ENCODE measurements at places on chromosomes 1 and 21.

GRCh38 chr1:18927654-18928272, 25.4 kb upstream of the ALDH4A1 start:
- DNase-seq, result no peak

DNA sequence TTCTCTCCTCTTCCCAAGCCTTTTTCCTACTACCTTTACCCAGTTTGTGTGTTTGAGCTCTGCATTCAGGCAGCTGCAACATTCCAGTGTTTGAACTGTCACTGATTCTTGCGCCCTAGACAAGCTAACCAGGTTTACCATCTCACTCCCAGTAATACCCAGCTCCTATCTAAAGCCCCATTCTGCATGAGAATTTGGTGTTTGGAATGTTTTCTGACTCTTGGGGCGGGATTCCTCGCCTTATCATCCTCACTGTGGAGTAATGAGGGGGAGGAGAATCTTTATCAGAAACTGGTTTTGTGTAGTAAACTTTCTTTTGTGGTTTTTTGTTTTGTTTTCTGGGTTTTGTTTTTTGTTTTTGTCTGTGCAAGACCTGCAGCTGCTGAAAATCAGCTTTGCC, 36.5 kb downstream of the NCF2 start:
- DNase-seq, result no peak

- no peak for DNase-seq
Observed at GRCh38 chr1:200880212-200880611, 7.4 kb downstream of the GPR25 start.

- no peak for DNase-seq
Observed at GRCh38 chr1:197355248-197355995, 87.4 kb downstream of the CRB1 start.

GRCh38 chr1:1044455-1045078, 24.6 kb downstream of the AGRN start:
- DNase-seq, result no peak

- no peak for DNase-seq
Observed at GRCh38 chr1:19534281-19534680, 48.9 kb upstream of the CAPZB start.

GRCh38 chr1:161172349-161172748, 5.0 kb downstream of the B4GALT3 start:
- no peak for DNase-seq

DNA sequence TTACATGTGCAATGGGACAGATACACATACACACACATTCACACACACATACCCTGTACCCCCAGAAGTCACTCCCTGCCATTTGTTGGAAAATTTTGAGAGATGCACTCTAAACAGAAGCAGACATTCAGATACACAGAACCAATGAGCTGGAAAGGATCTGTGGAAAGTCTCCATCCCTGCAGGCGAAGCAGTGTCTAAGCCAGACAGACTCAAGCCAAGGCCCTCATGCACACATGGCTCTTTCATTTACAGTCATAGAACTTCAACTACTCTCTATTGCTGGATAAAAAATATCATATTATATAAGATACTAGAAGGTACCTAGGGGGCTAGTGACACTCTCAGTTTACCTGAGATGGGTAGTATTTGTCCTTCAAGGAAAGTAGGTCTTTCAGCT, 7.3 kb upstream of the SEC16B start:
- DNase-seq, result no peak

- DNase-seq, result no peak
Observed at GRCh38 chr1:20699558-20699957, 18.2 kb downstream of the KIF17 start.

DNA sequence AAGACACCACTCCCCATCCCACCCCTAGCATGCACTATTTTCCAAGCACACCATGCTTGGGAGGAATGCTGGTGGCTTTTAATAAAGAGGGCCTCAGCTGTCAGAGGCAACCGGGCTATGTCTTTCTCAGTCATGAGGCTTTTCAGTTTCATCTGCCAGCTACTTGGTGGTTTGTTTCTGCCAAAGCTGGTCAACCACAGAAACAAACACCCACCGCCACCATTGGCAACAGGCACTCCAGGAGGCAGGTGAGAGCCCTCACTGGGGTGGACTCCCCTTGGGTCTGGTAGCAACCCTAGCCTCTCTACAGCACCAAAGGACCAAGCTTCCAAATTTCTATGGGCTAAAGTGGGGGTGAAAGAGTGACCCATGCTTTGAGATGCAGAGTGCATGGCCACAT, 54.3 kb upstream of the CD1D start:
- DNase-seq, result no peak

GRCh38 chr1:94746635-94747525, 73.3 kb upstream of the SLC44A3 start:
- no peak for DNase-seq

DNA sequence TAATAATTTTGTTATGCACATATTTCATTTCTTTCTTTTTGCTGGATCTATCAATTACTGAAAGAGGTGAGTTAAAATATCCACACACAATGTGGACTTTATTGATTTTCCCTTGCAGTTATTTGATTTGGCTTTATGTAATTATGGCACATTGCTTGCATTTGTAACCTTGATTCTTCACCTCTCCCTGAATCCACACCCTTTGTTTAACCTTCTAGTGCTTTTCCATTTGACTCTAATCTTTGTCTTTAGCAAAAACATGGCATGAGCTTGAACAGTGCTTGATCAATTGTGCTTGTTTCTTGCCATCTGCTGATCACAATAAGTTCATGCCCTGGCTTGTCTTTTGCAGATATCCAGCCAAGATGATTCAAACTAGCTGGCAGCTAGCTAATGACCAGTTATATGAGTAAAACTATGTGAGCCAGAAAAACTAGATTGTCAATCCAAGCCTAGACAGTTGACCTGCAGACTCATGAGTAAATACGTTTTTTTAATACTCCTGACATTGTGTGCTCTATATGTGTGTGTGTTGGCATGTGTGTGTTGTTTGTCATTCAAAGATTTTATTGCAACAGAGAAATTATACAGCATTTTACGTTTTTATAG, 899.2 kb downstream of the NCAM2 start:
- no peak for DNase-seq

DNA sequence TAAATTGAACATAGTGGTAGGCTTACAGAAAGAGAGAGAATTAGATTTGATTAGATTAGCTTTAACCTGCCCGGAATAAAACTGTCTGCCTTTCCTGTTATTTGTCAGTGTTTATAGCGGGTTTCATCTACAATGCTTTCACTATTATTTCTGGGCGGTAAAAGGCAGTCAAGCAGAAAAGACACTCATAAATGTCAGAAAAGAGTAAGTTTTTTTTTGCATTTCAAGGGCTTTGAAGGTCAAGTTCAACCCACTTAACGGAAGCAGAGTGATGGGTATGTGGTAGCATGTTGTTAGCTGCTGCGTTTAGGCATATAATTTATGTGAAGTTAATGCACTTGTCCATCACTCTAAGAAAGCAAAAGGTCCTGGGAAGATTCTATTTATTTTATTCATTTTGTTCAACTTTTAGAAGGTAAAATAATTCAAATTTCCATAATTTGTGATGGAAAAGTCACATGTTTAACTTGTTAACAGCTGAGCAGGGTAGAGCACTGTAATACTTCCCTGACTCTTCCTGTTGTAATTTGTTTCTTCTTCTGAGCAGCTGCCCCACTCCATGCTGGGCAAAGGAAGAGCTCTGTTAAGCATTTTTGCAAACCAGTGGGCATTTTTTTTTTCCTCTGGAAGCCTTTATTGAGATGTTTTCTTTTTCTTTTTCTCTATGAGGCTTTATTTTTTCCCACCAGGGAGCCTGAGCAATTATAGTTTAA, 220.1 kb downstream of the ST6GALNAC3 start:
- no peak for DNase-seq

DNA sequence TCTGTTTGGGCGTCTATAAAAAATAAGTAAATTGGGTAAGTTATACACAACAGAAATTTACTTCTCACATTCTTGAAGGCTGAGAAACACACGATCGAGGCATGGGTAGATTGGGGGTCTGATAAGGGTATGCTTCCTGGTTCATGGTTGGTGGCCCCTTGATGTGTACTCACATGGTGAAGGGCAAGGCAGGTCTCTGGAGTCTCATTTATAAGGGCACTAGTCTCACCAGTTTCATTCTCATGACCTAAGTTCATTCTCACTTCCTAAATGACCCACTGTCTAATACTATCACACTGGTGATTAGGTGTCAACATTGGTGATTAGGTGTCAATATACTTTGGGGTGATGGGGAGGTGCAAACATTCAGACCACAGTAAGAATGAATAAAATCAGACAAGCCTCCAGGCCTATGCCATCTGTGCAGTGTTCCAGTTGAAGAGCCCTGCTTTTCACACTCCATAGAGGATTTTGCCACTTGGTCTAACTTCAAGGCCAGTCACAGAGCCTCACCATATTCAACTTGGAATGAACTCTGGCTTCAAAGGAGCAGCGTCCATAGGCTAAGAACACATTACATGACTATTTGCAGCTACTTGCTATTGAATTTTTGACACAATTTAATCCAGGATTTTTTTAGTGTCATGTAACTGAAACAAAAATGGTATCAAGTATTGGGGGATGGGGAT, 2.5 kb upstream of the GBP4 start:
- no peak for DNase-seq

DNA sequence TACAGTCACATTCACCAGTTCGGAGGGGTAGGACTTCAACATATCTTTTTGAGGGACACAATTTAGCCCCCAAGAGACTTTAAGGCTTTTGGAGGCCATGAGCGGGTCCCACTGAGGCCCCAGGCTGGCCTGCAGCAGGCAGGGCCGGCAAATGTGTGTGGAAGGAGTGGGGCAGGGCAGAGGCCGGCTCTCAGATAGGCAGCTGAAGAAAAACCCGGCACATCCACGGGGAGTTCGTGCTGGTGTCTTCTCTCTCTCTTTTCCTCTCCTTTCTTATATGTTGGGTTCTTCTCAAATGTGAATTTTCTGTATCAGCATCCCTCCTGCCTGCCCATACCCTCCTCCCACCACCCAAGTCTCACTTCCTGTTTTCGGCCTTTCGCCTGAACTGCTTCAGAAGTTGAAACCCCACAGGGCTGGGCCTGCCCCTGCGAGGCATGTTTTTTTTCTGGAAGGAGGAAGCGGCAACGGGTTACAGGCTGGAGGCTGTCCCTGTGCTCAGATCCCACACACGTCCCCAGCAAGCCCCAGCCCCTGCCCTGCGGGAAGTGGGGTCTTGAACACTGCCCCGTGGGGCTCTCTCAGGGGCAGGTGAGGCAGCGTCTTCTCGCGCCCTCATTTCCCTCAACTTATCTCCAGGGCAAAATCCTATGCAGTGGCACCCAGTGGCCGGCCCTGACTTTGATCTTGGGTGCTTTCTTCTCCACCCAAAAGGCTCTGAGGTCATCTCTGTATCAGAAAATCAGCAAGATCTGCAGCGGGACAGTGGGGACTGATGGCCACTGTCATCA, 9.7 kb upstream of the UMODL1 start:
- DNase-seq, result no peak

DNA sequence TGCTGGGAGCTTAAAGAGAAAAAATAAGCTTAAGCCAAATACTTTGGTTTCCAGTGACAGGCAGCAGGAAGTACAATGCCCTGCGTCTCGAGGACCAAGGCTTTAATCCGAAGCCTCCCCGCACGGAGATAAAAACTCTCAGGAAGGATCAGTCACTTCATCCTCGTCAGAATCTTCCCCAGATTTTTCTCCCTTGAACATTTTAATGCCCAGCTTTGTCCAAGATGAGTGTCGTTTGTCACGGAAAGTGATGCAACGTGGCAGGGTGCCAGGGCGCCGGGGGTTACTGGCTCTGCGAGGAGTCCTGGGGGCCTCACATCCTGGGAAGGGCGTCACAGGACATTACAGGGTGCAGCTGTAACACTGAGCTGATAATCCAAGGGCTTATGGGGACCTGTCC, 25.2 kb upstream of the PCBP3 start:
- no peak for DNase-seq

GRCh38 chr21:41361053-41361785, 608 bp upstream of the MX2 start:
- no peak for DNase-seq

DNA sequence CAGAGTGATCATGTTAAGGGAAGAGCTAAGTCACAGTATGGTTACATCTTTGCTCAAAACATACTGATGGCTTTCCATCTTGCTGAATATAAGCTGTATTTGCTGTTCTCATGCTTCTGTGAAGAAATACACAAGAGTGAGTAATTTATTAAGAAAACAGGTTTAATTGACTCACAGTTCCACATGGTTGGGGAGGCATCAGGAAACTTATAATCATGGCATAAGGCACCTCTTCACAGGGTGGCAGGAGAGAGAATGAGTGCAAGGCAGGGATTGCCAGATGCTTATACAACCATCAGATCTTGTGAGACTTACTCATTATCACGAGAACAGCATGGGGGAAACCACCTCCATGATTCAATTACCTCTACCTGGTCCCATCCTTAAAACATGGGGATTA, 24.4 kb upstream of the RGS5 start:
- DNase-seq, result no peak

GRCh38 chr1:118659646-118660045, 328.5 kb downstream of the TBX15 start:
- DNase-seq, result no peak

- no peak for DNase-seq
Observed at GRCh38 chr1:174942547-174943255, 57.0 kb upstream of the CACYBP start.

DNA sequence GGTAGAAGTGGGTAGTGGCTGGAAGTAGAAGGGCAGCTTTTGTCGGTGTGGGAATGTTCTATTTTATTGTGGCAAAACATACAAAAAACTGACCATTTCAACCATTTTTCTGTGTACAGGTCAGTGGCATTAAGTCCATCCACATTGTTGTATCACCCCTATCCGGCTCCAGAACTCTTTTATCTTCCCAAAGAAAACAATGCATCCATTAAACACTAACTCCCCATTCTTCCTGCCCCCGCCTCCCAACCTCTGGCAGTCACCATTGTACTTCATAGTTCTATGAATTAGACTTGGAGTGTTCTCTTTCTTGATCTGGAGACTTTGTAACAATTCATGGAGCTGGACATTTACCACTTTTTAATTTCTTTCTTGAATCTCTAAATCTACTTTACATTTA, 55.7 kb downstream of the DEGS1 start:
- no peak for DNase-seq

- no peak for DNase-seq
Observed at GRCh38 chr21:32410916-32411315, 1.6 kb upstream of the EVA1C start.

DNA sequence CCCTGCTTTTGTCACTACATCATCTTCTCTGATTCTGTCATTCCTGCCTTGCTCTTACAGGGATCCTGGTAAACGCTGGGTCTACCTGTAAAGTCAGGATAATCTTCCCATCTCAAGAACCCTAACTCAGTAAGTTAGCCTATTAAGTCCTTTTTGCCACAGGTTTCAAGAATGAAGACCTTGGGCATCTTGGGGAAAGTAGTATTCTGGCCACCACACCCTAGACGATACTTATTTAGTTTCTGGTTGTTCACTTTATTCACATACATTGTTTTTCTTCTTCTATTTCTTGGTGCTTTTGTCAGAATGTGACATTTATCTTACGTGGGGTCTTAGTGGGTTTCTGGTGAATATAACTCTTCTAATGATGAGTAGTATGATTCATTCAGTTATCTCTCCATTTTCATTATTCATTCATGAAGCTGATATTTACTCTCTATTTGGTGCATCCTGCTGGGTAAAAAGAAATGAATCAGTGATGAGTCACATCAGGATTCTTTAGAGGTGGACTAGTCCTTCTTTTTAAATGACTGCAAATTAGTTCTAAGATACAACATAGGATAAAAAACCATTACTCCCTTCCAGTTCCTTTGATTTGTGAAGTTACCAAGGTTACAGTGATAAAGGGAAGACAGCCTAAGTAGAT, 514.4 kb upstream of the B3GALT2 start:
- DNase-seq, result no peak

All from stimulated activated CD4-positive, alpha-beta T cell treated with anti-CD3 and anti-CD28 coated beads, Interleukin-15, amount 100 ng/mL, for 1 hour (primary cell).